ENCODE measurements at places on chromosomes 5 and 9.

- no peaks in the 10 kb centered on the region for H3K4me1 ChIP-seq
- no peak overlapping the region for H3K27ac ChIP-seq
- H3K36me3 ChIP-seq: no peaks in the 10 kb centered on the region
- H3K27me3 ChIP-seq: peaks cover 17% of the 10 kb centered on the region
- no peak overlapping the region for H3K4me3 ChIP-seq
Measured at GRCh38 chr9:124444166-124444565, 6.1 kb upstream of the ADGRD2 start.

GRCh38 chr5:143056792-143057579, 286.8 kb downstream of the ARHGAP26 start:
- H3K4me1 ChIP-seq: peaks cover 37% of the 10 kb centered on the region
- no peak for DNase-seq
- no peak overlapping the region for H3K4me3 ChIP-seq

DNA sequence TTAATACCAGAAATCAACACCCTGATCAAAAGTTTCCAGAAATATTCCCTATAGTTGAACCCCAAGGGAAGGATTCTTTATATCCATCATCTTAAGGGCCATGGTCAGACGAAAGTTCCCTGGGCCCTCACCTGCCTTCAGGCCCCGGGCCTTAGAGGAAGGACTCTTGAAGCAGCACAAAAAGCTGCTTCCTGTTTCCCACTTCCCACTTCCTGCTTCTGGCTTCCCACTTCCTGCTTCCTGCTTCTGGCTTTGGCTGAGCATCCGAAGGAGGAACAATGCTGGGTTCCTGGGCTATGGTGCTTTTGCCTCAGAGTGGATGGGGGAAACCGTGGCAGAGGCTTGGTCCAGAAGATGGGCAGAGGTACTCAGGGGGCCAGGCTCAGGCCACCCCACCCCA, 25.8 kb upstream of the DAP start:
- no peaks in the 10 kb centered on the region for H3K36me3 ChIP-seq
- H3K27me3 ChIP-seq: peaks cover 14% of the 10 kb centered on the region
- peaks cover 3% of the 10 kb centered on the region for H3K4me1 ChIP-seq
- no peak overlapping the region for H3K4me3 ChIP-seq
- no peak for DNase-seq

DNA sequence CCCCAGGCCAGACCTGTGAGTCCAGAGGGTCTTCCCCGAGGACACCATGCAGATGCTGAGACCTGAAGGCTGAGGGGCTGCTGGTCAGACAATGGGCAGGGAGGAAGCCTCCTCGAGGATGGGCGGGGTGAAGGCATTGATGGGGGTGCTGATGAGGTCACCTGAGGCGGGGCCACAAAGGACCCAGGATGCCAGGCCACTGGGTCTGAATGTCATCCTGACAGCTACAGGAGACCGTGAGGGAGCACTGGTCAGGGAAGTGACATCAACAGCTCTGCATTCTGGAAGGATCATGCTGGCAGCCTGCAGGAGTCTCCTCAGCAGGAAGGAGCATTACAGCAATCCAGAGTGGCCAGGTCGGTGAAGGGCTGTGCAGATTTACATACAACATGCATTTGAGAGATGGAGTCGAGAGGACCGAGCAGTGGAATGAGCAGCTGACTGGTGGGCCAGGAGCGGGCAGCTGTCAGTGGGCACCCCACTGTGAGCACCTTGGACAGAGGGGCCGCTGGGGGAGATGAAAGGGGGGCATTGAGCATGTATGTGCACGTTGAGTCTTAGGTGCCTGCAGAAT, 77.7 kb upstream of the ADAMTS2 start:
- no peak overlapping the region for H3K27ac ChIP-seq
- H3K4me3 ChIP-seq: no peak overlapping the region
- H3K36me3 ChIP-seq: no peaks in the 10 kb centered on the region
- H3K27me3 ChIP-seq: no peaks in the 10 kb centered on the region

GRCh38 chr5:172356047-172356446, 72.5 kb upstream of the UBTD2 start:
- DNase-seq: no peak
- peaks cover 63% of the 10 kb centered on the region for H3K36me3 ChIP-seq
- H3K4me1 ChIP-seq: 0 out of 2 replicates have a peak, but pooled peaks cover 3% of the 10 kb centered on the region
- no peak overlapping the region for H3K4me3 ChIP-seq
- H3K27ac ChIP-seq: no peak overlapping the region
